ENCODE measurements at places on chromosomes 4 and X.

- no peak for ATAC-seq
Observed at GRCh38 chrX:150573702-150574101, 5.3 kb downstream of the MTM1 start.

- ATAC-seq, result no peak
Observed at GRCh38 chrX:18210470-18210869, 10.2 kb downstream of the BEND2 start.

- ATAC-seq, result no peak
Observed at GRCh38 chr4:57053508-57053907, 56.7 kb downstream of the IGFBP7 start.

DNA sequence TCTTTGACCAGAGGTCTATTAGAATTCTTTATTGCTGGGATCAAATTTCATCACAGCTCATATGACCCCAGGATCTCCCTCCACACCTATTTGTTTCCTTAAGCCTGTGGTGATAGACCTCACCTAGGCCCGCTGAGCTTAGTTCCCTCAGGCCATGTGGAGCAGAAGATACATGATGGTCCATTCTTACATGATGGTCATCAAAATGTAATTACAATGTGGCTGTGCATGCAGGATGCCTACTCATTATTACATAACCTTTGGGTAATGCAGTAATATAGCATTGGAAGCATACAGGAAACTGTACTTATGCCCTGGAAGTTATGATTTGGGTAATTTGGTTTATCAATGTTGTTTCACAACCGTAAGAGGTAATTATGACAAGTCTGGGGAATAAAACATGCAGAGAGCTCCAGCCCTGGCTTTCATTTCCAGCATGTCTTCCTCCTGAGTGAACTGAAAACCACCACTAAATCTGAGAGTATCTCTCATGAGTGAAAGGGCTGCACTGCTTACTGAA is 67.0 kb upstream of the AGA start:
- no peak for ATAC-seq

DNA sequence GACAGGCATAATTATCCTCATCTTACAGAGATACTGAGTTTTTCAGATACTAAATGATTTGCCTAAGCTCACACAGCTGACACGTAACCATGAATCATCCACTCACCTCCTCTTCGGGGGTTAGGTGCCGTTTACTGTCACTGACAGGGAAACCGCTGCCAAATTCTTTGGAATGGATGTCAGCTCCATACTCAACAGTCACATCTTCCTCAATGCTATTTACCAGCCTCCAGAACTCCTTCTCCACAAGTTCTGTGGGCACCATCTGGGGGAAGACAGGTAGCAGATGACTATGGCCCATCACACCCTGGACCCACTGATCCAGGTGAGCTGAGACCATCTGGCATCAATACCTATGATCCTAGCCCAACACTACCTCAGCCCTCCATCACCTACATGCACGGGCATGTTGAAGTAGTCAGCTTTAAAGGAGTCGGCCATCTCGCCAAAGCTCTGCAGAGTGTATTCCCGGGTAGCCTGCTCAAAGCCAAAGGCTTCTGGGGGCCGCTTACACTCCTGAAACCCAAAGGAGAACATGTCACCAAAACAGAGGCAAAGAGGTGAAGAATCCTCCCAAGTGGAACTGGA is 13.5 kb downstream of the KDM5C start:
- no peak for ATAC-seq

- no peak for ATAC-seq
Observed at GRCh38 chr4:94486372-94486801, 34.6 kb downstream of the PDLIM5 start.

DNA sequence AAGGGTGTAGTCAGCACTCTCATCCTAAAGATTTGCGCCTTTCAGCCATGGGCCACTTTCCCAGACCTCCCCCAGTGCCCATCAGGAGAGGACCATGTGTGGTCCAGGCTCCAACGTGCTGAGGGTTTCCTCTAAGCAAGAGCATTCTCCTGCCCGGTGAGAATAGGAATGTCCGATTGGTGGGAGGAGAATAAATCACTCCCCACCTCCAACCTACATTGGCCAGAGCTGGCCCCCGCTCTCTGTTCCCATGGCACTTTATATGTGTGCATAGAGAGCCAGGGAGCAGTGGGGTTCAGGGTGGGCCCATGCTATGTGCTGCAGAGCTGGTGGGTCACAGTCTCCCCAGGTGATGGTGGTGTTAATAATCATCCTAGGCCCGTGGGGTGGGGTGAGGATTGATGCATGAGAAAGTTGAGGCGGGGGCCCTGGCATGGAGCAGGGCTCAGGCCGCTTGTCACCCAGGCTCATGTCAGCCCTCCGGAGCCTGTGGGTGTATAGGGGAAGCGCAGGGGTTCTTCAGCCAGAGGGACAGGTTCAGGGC is 6.8 kb upstream of the SORCS2 start:
- no peak for ATAC-seq

DNA sequence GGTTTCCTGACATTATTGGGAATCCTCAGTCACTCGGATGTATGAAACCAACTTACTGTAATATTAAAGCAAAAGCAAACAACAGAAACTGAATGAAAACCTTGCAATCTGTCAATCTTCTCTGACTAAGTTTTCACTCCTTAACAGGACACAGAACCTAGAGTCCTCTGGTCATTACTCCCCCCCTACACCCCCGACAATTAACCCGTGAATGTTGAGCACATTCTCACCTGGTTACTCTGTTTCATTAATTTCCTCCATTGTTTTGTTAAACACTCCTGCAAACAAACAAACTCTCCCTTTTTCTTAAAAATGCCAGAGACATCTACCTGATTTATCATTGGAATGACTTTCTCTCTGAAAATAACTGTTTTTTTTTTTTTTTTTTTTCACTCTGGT is 469.0 kb upstream of the PRKX start:
- ATAC-seq, result no peak
